ENCODE measurements at places on chromosomes 3 and 15.

GRCh38 chr3:101861212-101861788, 12.0 kb downstream of the NFKBIZ start:
- DNase-seq: no peak

- no peak for DNase-seq
Measured at GRCh38 chr3:195914648-195915473, 6.5 kb upstream of the TNK2 start.

DNA sequence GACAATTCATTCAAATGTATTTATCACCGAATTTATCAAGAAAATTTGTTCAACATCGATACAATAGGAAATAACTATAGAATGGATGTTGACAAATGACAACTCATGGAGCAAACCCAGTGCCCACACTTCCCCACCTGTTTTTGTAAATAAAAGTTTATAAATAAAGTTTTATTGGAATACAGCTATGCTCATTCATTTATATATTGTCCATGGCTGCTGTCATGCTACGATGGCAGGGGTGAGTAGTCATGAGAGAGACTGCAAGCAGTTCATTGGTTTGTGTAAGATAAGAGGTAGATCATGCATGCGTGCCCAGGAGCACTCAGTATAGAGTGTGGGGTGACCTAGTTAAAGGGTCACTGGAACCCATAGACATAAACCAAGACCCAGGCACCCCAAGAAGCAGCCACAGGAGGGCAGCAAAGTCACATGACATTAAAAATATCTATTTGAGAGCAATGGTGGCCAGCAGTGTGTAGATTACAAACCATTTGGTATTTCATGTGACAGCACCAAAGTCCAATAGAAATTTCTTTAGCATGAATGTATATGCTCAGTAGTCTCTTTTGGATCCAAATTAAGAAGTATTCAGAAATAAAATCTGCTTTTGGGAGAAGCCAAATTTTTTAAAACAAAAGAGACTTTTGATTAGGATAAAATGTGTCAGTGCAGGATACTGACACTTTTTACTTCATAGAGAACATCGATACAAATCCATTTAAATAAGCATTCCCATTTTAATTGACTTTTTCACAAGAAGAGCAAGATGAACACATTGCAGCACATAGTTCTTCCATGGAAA, 794.8 kb downstream of the MCTP2 start:
- DNase-seq: no peak

- no peak for DNase-seq
Measured at GRCh38 chr3:67712259-67712658, 57.8 kb upstream of the SUCLG2 start.

DNA sequence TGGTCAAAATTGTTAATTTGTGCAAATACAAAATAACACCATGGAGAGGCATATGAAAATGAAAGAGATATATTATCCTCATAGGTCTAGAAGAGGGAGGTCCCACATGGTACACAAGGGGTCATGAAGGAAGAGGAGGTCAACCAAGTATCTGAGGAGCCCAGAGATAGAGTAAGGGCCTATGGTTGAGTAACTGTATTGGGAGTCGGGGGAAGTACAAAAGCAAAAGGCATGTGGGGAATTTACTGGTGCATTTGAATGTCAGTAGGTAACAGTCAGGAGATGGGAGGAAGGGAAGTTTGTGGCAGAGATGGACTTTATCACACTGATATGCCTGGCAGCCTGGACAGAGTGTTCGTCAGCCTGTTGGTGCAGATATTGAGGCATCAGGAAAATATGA, 1113.7 kb downstream of the OTOL1 start:
- no peak for DNase-seq

DNA sequence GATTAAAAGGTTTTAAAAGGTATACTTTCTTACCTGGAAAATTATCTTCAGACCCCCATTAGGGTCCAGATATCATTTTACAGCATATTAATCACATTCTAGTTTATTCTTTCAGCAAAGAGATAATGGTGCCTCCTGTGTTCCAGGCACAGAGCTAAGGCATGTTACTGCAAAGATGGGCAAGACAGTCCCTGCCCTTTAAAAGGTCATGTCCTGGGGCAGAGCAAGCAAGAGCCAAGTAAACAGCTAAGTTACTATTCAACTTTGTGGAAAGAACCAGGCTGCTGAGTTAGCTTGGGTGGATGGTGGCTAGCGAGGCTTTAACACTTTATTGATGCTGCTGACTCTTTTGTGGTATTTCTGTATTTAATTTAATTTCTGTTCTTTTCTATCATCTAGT, 75.0 kb downstream of the LRRC28 start:
- no peak for DNase-seq

- DNase-seq: no peak
Measured at GRCh38 chr15:31605467-31605931, 278.9 kb downstream of the KLF13 start.

DNA sequence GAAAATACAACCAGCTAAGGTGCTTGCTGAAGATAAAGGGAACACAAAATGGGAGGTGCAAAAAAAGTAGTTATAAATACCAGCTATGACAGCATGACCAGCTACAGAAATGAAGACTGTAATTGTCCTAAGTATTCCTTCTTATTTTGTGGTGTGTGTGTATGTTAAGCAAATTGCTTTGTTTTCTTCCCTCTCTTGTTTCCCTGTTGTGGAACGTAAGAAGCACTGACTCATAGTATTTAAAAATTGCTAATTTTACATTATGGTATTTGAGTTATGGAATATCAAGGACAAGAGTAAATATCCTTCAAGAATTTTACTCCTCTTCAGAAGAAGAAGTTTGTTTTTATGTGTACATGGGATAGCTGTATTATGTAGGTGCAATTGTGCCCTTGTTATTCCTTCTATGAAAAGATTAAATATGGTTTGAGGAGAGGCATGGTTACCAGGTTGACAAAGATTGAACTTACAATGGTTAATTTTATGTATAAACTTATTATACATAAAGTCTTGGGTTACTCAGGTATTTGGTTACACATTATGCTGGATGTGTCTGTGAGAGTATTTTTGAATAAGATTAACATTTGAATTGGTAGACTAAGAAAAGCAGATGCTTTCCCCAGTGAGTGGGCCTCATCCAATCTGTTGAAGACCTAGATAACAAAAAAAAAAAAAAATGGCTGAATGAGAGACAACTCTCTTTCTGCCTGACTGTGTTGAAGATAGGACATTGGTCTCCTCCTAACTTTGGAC, 1132.1 kb upstream of the ALCAM start:
- no peak for DNase-seq

DNA sequence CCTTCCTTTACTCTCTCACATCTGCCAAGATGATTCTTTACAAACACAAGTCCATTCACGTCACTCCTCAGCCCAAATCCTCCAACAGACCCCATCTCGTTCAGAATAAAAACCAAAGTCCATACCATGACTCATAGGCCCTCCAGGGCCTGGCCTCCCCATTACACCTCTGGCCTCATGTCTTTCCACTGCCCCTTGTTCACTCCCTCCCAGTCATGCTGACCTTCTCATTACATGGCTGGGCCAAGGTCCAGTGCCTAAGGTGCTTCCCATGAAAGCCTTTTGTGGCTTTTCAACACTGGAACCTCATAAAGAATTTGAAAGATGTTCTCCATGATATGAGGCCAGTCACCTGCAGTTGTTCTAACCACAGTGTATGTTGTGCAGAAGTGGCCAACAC, 44.5 kb downstream of the NEK10 start:
- no peak for DNase-seq

All from effector CD8-positive, alpha-beta T cell (primary cell).